Cardiac muscle cell (in vitro differentiated cells and primary cell): ENCODE measurements at places on chromosomes 2 and 18.

GRCh38 chr2:44479127-44479887 is 117.6 kb downstream of the CAMKMT start:
- peak; percentile 91 for DNase-seq

- peak; percentile 95 for DNase-seq
These were observed 8.5 kb downstream of the RAB17 start for GRCh38 chr2:237581751-237582746.

- DNase-seq = peak; percentile 10
These were observed 15.4 kb downstream of the FN1 start for GRCh38 chr2:215420471-215420935.

- no peak for DNase-seq
These were observed 149.2 kb downstream of the FAM210A start for GRCh38 chr18:13577091-13577697.

GRCh38 chr2:219496247-219496824 is 2.4 kb upstream of the GMPPA start:
- DNase-seq = no peak

GRCh38 chr2:190357600-190357999 is 14.2 kb downstream of the INPP1 start:
- DNase-seq = no peak

DNA sequence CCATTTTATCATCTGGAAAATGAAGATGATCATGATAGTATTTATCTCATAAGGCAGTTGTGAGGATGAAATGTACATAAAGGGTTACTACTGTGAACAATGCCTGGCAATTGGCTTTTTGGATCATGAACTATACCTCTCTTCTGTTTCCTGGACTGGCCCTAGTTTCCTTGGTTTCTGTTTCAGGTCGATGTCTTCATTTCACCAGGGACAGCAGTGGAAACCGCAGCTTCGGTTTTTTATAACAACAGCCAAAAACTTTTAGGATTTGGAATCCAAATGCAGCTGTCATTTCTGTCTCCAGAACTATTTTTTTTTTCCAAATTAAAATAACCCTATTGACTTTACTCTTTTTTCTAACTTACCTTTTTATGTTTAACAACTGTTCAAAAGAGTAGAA is 425.1 kb downstream of the RND3 start:
- no peak for DNase-seq

- DNase-seq = no peak
These were observed 38.5 kb downstream of the ASXL3 start for GRCh38 chr18:33616556-33616955.

- peak; percentile 61 for DNase-seq
These were observed 83.5 kb downstream of the HRH4 start for GRCh38 chr18:24543795-24544498.

DNA sequence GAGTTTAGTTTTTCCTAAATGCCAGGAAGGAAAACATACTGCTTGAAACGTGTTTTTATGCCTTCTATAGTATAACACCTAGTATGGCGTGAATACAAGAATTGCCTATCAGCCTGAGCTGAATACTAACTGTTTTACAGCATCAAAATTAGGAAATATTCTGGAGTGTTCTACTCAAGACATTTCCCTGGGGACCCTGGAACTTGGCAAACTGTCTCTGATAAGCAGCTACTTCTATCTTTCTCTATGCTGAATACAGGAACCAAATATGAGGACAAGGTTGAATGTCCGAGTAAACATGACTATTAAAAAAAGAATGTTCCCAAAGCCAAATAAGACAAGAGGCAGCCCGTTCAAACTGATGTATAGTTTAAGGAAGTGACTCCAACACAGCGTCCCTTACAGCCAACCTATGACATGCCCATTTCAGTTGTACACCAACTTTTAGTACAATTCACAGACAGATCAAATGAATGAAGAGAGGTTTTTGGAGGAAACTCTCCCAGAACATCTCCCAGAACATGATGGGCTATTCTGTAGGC is 951.3 kb upstream of the ACVR2A start:
- no peak for DNase-seq

- DNase-seq = no peak
These were observed 14.1 kb downstream of the MERTK start for GRCh38 chr2:111912547-111912946.

DNA sequence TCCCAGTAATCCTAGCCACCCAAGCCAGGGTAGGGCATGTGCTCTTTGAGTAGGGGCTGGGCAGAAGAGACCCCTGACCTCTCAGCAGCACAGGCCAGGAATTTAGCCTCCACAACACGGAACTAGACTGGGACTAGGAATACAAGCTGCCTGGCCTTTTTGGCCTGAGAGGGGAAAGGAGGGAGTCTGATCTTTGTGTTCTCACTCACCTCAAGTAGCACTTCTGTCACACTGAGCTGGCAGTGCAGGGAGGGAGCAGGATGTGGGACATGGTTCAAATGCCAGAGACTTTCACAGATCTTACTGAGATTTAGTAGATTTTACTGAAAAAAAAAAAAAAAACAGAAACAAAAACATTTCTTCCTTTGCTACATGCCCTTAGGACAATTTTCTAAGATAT is 395.2 kb downstream of the CMPK2 start:
- no peak for DNase-seq
